Kidney glomerular epithelial cell (primary cell): ENCODE measurements at places on chromosomes 12 and 14.

DNA sequence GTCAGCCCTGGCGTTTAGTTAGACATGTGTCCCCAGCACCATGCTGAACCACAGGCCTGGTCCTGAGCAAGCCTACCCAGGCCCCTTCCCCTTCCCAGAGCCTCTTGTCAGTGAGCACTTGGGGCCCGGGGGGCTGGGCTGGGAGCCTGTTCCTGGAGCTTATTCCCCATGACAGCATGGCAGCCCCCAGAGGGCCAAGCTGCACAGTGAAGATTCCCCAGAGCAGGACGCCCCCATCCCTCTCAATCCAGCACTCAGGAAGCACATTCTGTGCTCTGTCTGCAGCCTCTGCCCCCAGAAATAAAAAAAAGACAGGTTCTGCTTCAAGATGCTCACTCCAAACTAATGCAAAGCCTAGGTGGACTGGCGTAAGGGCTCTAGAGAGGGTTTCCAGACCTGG is 117.3 kb downstream of the LGMN start:
- no peak for DNase-seq

DNA sequence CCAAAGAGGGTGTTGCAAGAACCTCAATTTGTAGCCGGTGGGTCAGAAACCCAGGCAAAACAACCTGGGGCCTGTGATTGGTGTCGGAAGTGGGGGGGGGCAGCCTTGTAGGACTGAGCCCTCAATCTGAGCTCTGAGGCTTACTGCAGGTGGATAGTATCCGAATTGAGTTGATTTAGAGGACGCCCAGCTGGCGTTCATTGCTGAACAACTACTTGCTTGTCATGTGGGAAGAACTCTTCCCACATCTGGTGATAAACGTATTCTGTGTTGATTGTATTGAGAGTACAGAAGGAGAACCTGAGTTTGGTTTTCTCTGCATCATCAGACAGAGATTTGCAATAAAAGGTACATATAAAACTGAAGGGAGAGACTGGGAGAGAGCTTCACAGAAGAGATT is 5.1 kb downstream of the ANO6 start:
- DNase-seq: no peak

GRCh38 chr12:48970702-48971334 is 717 bp downstream of the WNT10B start:
- no peak for DNase-seq

DNA sequence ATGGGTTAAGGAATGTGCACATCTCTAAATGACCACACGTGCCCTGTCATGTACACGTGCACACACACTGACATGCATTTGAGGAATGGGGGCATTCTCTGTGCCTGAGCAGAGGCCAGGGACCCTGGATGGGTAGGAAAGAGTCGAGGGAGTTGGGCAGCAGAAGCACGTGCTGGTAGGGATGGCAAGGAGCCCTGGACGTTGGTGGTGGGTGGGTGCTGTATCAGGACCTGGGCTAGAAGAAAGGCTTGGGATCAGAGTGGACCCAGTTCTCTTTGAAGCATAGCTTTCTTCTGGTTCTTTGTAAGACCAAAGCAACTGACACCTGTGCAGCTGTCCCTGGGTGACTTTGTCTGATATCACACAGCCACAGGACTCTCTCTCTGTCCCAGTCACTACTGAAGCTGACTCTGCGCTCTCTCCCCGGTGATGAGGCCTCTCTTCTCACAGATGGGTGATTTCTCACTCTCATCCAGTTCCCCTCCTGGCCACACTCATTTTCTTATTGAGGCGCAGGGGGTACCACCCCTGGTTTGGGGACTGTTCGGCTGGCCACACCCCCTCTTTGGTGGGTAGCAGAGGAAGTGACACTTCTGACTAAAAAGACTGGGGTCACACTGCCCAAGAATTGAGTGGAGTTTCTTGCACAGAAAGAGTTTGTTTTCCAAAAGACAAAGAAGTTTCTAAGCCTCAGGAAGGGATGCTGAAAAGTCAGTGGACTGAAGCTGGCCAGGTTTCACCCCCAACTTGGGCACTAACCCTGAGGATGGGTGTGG is 171.7 kb upstream of the RTL1 start:
- DNase-seq: no peak
